Stimulated activated CD4-positive, alpha-beta T cell treated with anti-CD3 and anti-CD28 coated beads, Interleukin-1b, Interleukin-23, amount 100 ng/mL, for 1 hour (primary cell): ENCODE measurements at places on chromosomes 1 and 21.

DNA sequence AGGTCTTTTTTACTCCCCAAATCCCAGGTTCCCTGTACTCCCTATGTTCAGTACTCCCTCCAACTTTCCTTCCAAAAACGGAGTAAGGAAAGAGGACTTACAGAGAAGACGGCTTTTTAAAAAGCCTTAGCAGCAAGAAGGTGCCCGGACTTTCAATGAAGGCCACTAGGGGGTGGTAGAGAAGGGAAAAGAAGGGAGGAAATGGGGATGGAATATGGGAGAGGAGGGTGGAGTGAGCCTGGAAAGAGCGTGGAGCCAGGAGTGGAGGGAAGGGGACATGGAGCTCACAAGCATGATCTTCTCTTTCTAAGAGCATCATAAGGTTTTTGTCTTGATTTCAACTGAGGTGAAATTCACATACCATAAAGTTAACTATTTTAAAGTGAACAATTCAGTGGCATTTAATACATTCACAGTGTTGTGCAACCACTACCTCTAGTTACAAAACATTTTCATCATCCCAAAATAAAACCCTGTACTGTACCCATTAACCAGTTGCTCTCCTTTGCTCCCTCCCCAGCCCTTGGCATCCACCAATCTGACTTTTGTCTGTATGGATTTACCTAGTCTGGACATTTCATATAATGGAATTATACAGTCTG, 129.9 kb downstream of the ZNF281 start:
- no peak for DNase-seq

- DNase-seq, result no peak
Measured at GRCh38 chr1:205510308-205510950, 6.0 kb downstream of the CDK18 start.

- no peak for DNase-seq
Measured at GRCh38 chr1:29644812-29645211, 408.5 kb downstream of the PTPRU start.

GRCh38 chr21:39062196-39062595, 121.1 kb downstream of the PSMG1 start:
- no peak for DNase-seq

GRCh38 chr1:86852782-86853408, 61.0 kb downstream of the SELENOF start:
- no peak for DNase-seq
